ENCODE measurements at places on chromosomes 6 and 20.

DNA sequence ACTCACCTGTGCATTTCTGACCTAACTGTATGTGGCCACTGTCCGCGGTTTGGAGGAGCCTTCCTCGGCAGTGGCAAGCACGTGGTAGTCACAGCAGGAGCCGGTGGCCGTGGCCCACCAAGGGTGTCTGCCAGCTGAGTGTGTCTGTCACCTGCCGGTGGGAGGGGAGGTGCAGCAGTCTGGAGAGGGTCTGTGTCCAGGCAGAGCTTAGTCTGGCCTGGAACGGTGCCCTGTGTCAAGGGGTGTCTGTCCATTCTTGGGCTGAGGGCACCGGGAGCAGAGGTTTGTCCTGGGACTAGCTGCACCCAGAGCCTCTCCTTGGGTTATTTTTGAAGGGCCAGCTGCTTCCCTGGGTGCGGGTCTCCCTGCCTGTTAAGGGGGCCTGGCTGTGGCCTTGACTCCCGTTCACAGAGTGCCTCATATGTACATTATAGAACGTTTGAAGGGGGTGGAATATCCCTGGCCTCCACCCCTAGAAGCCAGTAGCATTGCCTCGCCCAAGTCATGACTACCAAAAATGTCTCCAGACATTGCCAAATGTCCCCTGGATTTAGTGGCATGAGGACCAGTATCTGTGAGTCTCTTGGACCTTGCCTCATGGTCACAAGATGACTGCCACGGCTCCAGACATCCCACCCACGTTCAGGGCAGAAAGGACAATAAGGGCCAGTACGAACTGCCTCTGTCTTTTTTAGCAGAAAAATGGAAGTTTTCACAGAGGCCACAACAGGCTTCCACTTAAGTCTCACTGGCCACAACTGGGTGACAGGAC lies 5.2 kb downstream of the RBM38 start:
- DNase-seq, result peak; percentile 51

DNA sequence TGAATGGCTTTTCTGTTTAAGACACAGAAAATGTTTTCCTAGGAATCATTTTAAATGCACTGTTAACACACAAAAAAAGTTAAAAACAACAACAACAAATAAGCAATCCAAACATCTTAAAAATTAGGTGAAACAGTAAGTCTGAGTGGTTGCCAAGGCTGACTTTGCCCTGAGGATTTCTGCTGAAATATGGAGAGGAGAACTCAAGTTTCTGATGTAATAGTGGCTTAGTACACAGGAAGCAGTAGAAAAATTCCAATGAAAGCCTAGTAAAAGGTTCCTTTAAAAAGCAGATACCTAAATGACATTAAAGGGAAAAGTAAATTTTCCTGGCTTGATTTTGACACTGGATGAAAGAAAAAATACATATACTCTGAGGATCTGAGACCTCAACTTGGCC lies 184.2 kb downstream of the EPM2A start:
- no peak for DNase-seq

DNA sequence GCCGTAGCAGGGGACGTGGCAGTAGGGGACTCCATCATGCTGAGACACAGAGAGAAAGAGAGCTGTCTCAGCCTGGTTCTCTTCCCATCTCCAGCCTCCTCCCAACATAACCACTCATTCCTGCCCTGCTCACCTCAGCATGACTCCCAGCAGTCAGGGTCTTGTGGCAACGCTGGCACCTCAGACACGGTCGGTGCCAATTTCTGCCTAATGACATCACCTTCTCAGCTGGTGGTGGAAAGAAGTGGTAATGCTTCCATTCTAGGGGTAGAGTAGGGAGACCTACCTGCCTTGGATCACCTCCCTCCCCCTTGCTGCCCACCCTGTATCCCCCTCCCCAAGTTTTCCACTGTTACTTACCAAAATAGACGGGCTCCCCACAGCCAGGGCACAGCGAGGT lies 2.5 kb downstream of the CRIP3 start:
- DNase-seq, result no peak

- no peak for DNase-seq
Measured at GRCh38 chr6:152184917-152185574, 377.6 kb downstream of the ESR1 start.

- DNase-seq, result no peak
Measured at GRCh38 chr6:50091641-50092040, 41.9 kb upstream of the DEFB112 start.

GRCh38 chr6:10382728-10383330 lies 32.0 kb downstream of the TFAP2A start:
- DNase-seq, result no peak

- DNase-seq, result no peak
Measured at GRCh38 chr6:90187437-90188121, 109.1 kb downstream of the BACH2 start.

GRCh38 chr6:57048577-57048976 lies 2.1 kb downstream of the KIAA1586 start:
- DNase-seq, result no peak

DNA sequence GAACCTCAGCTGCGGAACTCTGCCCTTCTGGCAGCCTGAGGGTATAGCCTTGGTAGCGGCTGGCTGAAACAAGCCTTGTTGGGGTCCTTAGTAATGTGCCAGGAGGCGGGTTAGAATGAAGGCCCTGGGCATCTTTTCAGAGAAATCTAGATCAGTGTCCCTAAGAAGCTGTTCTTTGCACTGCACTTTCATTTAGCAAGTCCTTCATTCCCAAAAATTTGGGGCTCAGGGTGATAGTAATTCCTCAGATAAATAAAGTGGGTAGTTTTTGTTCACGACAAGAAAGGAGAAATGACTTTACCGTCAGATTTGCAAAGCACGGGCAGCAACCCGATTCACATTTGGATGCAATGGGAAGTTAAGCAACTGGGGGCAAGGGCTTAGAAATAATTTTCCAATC lies 3.2 kb downstream of the INSM1 start:
- no peak for DNase-seq

DNA sequence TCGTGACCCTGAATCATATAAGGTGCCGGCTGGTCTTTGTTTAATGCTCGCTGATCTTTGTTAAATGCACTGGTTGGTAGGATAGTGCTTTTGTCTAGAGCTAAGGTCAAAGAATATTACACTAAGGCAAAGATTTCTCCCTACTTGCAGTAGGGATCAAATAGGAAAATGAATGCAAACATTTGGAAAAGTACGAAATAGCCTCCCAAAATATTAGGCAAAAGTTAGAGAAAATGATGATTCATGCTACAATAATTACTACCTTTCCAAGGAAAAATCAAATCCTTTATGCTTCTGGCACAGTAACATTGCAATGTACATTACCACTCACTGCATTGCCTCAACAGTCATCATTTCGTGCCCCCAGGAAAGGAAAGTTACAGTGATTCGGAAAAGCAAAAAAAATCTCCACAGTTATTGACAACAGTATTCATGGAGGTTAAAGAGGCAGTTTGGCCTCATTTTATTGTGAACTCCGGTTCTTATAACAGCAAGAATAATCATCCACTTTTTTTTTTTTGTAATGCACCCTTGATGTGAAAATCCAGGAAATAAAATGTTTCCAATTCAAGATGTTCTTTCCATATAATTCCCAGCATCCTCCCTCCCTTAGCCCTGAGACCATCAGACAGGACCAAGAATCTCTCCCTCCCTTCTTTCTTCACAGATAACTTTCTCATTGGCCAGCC lies 61.7 kb upstream of the ZMYND8 start:
- DNase-seq, result no peak

DNA sequence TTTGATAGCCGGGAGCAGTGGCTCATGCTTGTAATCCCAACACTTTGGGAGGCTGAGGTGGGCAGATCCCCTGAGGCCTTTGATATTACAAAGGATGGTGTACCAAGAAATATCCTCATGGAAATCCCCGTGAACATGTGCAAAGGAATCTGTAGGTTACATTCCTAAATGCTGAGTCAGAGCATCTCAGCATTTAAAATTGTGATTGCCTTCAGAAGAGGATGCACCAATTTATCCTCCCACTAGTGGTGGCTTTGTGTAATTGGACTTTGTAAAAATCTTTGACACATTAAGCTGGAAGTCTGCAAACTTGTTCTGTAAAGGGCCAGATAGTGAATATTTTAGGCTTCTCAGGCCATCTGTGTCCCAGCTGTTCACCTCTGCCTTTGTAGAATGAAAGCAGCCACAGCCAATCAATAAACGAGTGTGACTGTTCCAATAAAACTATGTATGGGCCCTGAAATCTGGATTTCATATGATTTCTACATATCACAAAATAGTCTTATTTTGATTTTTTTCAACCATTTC lies 11.8 kb downstream of the TMEM14B start:
- no peak for DNase-seq

GRCh38 chr6:29489286-29489685 lies 1.5 kb upstream of the MAS1L start:
- no peak for DNase-seq

DNA sequence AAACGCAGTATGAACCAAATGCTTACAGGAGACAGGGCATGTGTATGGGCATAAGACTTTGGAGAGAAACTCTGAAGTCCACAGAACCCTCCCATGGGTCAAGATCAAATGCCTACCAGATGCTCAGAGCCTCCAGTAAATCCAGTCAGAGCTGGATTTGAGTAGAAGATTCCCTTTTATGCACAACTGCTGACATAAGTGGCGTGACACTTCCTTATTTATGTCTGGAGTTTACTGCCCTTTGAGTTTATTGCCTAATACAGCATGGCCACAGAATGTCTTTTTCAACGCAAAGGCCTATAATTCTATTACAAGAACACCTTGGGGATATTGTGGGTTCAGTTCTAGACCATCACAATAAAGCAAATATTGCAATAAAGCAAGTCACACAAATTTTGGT lies 220.0 kb upstream of the FOXQ1 start:
- DNase-seq, result no peak

DNA sequence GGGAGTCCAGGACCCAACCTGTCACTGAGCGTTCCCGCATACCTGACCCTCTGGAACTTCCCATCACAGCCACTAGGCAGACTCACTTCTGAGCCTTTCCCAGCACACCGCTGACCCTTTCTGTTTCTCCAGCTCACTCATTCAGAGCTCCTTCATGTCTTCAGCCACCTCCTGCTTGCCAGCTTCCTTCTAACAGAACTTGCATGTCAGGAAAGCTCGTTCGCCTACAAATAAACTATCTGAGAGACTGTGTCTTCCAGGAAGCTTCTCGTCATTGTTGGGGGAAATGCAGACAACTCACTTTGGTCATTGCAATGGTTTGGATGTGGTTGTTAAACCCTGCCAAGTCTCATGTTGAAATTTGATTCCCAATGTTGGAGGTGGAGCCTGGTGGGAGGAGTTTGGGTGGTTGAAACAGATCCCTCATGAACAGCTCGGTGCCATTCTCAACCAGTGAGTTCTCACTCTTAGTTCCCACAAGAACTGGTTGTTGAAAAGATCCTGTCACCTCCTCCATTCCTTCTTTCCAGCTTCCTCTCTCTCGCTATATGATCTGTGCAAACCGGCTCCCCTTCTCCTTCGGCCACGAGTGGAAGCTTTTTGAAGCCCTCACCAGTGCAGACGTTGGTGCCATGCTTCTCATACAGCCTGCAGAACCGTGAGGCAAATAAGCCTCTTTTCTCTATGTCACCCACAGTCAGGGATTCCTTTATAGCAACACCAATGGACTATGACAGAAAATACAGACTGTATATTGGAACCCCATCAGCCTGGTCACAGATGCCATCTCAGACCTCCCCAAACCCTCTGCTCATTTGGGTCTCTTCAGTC lies 1.4 kb upstream of the MUC21 start:
- no peak for DNase-seq

- no peak for DNase-seq
Measured at GRCh38 chr6:157814883-157815282, 8.2 kb upstream of the SNX9 start.

- no peak for DNase-seq
Measured at GRCh38 chr20:48532028-48532427, 295.8 kb downstream of the PREX1 start.

DNA sequence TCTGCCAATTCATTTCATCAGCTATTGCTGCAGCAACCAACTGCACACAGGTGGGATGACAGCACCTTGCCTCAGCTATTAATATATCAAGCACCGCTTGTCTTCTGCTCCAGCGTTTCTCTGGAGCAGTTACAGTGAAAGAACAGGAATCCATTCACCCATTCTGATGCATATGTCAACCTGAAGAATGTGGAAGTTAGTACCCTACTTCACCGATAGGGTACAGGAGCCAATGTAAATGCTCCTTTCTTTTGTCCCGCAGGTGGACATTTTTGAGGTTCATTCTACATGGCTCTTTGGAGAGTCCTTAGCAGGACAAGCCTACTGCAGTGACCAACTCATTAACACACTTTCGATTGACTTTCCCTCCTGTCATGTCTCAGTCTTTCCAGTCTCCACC lies 139.9 kb upstream of the PRND start:
- DNase-seq, result no peak

GRCh38 chr20:33108661-33109060 lies 29.2 kb downstream of the BPIFB4 start:
- no peak for DNase-seq

DNA sequence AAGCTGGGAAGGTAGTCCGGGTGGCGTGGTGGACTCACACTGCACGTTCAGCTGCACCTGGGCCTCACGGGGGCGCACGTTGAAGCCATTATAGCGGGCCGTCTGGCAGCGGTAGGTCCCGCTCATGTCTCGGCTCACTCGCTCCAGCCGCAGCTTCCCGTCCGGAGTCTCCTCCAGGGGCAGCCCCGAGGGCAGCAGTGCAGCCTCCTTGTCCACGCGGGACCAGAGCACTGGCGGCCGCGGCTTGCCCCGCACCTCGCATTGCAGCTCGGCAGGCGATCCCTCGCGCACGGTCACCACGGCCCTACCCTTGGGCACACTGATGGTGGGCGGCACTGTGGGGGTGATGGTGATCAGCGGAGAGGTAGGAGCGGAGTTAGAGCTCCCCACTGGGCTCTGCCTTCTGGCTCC lies 47.6 kb downstream of the MDGA1 start:
- DNase-seq, result no peak

DNA sequence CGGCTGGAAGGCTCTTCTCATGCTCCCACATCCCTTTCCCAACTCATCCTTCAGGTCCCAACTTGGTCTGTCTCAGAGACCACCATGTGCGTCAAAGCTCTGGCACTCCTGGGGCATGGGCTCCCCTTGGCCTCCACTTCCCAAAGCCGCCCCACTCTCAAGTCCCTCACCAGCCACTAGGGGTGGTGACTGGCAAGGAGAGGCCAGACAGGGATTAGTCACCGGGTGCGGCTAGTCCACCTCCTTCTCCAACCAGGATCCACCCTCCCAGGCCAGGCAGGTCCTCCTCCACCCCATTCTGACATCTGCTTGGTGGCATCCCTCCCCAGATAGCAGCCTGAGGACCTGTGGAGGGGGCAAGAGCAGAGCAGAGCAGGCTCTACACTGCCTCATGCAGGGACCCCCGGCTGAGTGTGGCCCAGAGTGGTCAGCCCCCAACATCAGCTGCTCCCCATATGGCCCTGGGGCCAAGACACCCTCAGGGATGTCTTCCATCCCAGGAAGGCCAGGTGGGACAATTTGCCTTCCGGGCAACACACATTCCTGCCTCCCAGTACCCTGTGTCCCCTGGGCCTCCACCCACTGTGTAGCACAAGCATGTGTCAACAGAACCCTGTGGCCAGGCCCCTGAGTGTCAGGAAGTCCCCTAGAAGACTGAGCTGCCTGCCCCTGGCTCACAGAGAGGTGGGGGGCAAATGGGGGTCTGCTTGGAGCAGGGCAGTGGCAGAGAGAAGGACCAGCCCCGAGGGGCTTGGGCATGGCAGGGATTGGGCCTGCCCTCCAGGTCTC lies 29.2 kb downstream of the YTHDF1 start:
- no peak for DNase-seq

GRCh38 chr6:125865015-125865414 lies 74.3 kb downstream of the NCOA7 start:
- no peak for DNase-seq
